ENCODE measurements at places on chromosomes 13 and 19.

- no peak for DNase-seq
These were observed 1186.3 kb downstream of the EFNB2 start for GRCh38 chr13:105349082-105349723.

DNA sequence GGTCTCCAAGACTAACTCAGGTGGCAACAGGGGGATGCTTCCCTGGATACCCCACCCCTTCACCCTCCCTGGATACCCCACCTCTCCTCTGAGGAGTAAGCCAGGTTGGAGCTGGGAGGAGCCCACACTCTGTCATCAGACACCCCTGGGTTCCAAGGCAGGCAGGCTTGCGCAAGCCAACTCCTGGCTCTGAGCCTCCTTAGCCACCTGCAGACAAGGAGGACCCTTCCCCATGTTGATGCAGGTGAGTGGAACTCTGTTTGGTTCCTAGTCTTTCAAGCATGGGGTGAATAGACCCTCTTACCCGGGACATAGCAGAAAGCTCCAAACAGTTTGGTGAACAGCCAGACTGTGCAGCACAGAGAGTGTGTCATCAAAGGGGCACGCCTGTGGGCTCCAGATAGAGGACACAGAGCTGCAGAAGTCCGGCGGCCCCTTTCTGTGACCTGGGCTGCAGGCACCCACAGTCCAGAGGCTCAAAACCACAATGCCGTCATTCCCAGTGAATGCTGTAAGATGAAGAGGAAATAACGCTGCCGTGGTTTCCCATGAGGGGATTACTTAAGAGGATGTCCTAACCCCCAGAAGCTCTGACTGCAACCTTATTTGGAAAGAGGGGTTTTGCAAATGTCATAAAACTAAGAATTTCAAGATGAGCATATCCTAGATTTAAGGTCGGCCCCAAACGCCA is 12.1 kb upstream of the HAS1 start:
- DNase-seq: no peak

- DNase-seq: no peak
These were observed 87.1 kb downstream of the PTPRS start for GRCh38 chr19:5253406-5254110.

DNA sequence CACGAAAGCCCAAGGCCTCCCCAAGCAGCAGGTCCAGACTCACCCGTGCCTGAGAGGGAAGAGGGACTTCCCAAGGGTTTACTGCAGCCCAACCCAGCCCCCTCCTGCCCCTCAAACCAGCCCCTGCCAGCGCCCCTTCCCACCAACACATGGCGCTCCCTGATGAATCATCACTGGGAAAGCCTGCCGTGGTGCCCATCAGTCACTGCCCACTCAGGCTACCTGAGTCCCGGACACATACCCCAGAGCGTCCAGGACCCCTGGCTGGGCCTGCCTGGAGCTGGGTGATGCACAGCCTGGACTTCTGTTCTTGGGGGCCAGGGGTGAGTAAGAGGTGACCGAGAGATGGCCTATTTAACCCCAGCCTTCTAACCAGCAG is 60.6 kb downstream of the MLLT1 start:
- no peak for DNase-seq

- DNase-seq: no peak
These were observed 89.8 kb downstream of the EDNRB start for GRCh38 chr13:77828799-77829198.

DNA sequence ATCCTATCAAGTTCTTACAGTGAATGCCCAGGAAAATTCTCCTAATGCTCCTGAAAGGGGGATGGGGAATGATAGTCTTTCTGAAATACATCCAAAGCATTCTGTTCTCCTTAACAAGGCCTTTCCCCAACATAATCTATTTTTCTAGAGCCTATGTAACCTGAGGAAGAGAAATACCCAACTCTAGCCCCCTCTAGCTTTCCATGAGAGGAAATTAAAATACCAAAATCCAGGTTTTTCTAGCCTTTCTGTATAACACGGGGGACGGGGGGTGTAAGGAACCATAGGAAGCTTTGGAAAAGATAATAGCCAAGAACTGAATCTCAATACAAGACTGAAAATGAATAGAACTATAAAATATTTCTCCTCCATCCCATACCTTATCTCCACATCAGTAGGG is 815.9 kb downstream of the SLITRK6 start:
- DNase-seq: no peak

DNA sequence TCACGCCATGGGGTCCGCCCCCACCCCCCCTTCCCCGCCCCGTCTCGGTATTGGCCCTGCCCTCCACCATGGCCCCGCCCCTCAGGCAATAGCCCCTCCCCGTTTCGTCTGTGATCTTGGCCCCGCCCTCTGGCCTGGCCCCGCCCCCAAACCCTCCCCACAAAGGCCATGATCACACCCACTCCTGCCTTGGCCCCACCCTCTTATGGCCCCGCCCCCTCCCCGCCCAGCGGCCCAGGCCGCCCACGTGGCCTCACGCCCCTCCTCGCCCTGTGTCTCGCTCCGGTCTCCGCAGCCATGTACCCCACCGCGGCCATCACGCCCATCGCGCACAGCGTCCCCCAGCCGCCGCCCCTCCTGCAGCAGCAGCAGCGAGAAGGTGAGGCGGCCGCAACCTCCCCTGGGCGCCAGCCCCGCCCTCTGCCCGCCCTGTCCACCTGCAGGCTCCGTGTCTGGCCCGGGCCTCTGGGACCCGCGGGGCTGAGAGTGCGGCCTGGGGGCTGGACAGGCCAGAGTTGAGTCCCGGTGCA is 61.3 kb downstream of the CELF5 start:
- no peak for DNase-seq

- peak; percentile 89 for DNase-seq
These were observed 94.0 kb downstream of the KLF12 start for GRCh38 chr13:74040200-74040599.

DNA sequence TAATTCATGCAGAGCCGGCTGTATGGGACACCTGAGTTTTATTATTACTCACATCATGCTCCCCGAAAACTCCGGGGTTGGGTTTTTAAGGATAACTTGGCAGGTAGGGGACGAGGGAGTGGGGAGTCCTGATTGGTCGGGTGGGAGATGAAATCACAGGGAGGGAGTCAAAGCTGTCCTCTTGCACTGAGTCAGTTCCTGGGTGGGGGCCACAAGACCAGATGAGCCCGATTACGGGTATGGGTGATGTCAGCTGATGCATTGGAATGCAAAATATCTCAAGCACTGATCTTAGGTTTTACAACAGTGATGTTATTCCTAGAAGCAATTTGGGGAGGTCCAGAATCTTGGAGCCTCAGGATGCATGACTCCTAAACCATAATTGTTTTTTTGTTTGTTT is 18.6 kb upstream of the COG3 start:
- no peak for DNase-seq

DNA sequence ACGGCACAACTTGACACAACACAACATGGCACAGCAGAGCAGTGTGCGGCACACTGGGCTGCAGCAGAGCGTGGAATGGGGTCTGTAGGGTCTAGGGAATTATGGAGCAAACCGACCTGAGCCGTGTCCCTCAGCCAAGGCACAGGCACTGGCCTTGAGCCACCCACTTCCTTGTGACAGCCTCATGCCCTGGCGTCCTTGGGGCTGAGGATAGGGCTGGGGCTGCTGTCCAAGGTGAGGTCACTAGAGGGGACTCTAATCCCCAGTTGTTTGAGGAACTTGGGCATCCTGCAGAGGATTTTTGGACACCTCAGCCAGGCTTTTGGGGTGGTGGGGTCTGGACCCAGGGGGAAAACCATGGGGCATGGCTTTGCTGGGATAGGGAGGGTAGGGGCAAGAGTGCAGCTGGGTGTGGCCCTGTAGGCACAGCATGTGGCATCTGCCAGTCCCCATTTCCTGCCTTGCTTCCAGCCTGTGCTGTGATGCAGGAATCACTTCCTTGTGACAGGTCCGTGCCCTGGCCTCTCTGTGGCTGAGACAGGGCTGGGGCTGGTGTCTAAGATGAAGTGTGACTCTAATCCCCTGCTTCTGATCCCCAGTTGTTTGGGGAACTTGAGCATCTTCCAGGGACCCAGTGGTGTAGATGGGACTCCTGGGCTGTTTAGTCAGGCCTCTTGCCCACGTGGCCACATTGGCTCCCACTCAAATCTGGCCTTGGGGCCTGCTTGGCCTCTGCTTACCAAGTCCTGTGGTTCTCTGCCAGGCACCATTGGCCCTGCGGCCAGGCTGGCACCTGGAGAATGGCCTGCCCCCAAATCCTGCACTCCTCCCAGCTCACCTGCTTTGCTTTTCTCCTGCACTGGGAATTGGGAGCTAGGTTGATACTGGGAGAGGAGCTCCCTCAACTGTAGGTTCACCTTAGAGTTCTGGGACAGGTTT is 78.5 kb downstream of the SCGB2B2 start:
- DNase-seq: no peak

DNA sequence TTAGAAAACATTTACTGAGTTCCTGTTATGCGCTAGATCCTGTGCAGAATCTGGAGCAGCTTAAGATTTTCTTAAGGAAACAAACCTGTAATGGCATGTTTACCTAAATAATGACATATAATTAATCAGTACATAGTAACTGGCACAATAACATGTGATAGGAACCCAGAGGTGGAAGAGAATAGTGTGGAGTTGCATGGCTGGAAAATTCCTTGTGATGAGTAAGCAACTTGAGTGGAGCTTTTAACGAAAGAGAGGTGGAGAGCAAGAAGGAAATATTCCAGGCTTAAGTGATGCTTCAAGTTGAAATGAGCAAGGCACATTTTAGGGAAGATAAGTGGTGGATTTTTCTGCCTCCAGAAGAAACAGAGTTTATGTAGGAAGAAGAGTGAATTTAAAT is 9.2 kb upstream of the GPC5 start:
- DNase-seq: no peak

- DNase-seq: no peak
These were observed 192.1 kb upstream of the TSC22D1 start for GRCh38 chr13:44768239-44768638.

DNA sequence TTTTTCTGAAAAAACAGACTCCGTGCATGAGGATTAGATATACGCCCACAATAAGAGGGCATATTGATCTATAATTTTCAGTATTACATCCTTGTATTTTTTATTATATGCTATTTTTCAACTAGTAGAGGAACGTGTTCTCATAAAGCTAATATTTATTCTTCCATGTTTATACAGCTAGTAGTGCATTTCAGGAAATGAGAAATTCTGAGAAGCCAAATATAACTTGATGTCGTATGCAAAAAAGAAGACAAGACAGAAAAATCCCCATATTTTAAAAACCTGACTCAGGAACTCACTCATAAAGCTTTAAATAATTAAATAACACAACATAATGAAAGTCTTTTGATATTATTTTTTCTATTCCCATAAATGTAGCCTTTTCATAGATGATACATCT is 308.6 kb downstream of the ENOX1 start:
- DNase-seq: no peak

GRCh38 chr19:41801792-41802211 is 5.4 kb downstream of the CEACAM3 start:
- DNase-seq: no peak

- no peak for DNase-seq
These were observed 251.8 kb downstream of the UQCRFS1 start for GRCh38 chr19:28960986-28961705.

DNA sequence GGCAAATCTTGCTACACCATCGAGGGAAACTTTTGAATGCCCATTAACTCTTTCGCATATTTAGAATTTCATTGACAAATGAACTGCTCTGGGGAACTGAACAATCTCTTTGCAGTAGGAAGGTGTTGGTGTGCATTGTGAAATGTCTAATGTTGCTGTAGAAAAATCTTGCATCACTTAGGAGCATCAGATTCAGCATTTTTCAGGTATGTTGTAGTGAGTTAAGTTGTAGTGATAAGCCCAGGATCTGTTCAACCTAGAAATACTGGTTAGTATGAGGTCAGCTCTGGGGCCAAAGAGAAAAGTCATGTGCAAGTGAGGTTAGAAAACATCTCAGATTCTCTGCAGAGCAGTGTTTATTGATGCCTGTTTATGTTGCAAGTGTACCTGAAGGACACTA is 4.1 kb downstream of the FRY start:
- DNase-seq: no peak

DNA sequence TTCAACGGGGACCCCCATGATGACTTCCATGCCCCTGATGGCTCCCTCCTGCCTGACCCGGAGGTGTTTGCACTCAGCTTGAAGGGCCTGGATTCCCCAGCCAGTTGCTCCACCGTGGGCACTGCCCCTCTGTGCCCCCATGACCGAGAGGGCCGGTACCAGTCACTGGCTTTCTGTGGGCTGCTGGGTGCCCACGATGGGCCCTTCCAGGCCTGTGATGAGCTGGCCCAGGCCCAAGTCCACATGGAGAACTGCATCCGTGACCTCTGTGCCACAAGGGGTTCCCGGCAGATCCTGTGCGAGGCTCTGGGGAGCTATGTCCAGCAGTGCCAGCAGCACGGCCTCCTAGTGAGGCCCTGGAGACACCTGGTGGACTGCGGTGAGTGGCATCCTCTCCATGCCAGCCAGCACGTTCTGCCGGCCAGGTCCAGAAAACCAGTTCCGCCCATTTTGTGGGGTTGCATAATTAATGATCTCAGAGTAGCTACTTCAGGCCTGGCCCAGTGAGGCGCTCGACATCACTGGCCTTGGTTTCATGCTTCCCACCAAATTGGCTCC is 34.9 kb upstream of the FXYD3 start:
- DNase-seq: no peak

GRCh38 chr13:103663996-103664395 is 597.8 kb upstream of the SLC10A2 start:
- no peak for DNase-seq

DNA sequence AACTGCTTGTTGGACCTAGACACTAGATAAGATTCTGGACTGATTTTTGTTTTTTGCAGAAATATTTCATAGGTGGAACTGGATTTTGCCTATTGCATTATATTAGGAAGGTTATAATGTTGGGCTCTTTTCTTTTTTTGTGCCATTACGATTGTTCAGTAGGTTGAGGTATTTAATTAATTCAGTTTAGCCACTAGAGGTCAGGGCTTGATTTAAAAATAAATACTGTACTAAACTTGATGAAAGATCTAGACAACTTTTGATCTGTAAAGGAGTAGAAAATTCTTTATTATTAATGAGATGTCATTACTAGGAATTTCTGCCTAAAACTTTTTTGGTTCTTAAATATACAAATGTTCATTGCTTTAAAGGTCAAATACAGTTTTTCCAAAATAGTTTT is 15.2 kb upstream of the SUPT20H start:
- peak; percentile 24 for DNase-seq

- no peak for DNase-seq
These were observed 23.1 kb upstream of the ZNF729 start for GRCh38 chr19:22263121-22263520.

GRCh38 chr13:36822785-36823184 is 3.8 kb downstream of the RFXAP start:
- no peak for DNase-seq

- DNase-seq: no peak
These were observed 88.3 kb downstream of the DHRS12 start for GRCh38 chr13:51715613-51716012.

GRCh38 chr19:55644842-55645511 is 1.5 kb downstream of the ZNF581 start:
- DNase-seq: no peak

DNA sequence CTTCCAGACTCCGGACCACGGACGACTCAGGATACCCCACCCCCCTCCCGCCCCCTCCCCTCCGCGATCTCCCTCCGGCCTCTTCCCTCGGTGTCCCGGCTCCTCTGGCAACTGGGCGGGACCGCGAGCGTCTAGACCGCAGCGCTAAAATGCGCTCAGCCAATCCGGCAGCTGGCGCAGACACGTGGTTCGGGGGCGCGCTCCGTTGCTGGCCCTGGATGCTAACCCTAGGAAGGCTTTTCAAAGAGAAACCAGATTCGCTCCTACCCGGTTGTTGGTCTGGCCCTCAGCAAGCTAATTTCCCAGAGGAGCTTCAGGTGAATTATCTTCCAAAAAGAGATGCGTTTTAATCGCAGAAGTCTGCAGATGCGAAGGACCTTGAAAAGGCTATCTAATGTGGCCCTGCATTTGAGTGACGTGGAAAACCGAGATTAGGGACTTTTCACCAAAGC is at the start of gene DZIP1:
Gene DZIP1, minus strand, starts transcription at position 106 of the 452 bp plus-strand sequence. CDS start 2,677 bp downstream, outside the sequence.
- peak; percentile 94 for DNase-seq
